Adipocyte (in vitro differentiated cells): ENCODE measurements at places on chromosomes 12 and 14.

GRCh38 chr12:124388038-124388671, 93.3 kb downstream of the RFLNA start:
- no peak for DNase-seq

- DNase-seq = no peak
These were observed 32.8 kb downstream of the KIF26A start for GRCh38 chr14:104171029-104171697.

- DNase-seq = no peak
These were observed 16.2 kb downstream of the FAM222A start for GRCh38 chr12:109729801-109730200.

DNA sequence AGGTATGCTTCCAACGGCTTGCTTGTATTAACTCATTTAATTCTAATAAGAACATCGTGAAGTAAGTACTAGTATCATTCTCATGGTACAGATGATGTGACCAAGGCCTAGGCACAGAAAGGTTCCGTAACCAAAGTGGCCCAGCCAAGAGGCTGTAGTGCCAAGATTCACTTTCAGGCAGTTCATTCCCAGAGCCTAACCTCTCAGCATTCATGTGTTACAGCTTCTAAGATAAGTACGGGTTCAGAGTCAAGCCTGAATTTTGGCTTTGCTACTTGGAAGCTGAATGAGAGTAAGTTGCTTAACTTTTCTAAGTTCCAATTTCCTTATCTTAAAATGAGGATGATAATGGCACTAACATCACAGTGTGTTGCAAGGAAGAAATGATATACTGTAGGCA, 379.9 kb downstream of the AEBP2 start:
- DNase-seq = no peak

GRCh38 chr12:116604178-116604895, 45.2 kb downstream of the MAP1LC3B2 start:
- no peak for DNase-seq

GRCh38 chr12:39574378-39574777, 45.2 kb downstream of the ABCD2 start:
- no peak for DNase-seq
